ENCODE measurements at places on chromosomes 6 and 20.

- DNase-seq, result no peak
These were observed 105.2 kb downstream of the OR2B2 start for GRCh38 chr6:27806981-27807440.

GRCh38 chr6:79635232-79635543 lies 4.1 kb downstream of the SH3BGRL2 start:
- DNase-seq, result no peak

- no peak for DNase-seq
These were observed 5.5 kb downstream of the ANKEF1 start for GRCh38 chr20:10040070-10040975.

DNA sequence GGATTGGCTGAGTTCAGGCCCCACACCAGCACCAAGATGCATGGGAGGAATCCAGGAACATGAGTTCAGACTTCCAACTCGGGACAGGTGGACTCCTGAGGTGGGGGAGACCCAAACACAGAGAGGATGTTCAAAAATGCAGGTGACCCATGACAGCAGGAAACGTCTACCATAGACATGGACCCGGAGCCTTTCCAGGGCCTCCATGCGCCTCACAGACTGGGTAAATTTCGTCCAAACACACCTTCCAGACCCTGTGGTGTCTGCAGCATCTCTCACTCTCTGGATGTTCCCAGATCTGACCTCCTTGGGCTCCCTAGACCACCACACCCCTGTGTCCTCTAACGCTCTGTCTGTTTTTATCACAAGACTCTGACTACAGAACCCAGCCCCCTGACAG lies 87.7 kb downstream of the PXDC1 start:
- no peak for DNase-seq

DNA sequence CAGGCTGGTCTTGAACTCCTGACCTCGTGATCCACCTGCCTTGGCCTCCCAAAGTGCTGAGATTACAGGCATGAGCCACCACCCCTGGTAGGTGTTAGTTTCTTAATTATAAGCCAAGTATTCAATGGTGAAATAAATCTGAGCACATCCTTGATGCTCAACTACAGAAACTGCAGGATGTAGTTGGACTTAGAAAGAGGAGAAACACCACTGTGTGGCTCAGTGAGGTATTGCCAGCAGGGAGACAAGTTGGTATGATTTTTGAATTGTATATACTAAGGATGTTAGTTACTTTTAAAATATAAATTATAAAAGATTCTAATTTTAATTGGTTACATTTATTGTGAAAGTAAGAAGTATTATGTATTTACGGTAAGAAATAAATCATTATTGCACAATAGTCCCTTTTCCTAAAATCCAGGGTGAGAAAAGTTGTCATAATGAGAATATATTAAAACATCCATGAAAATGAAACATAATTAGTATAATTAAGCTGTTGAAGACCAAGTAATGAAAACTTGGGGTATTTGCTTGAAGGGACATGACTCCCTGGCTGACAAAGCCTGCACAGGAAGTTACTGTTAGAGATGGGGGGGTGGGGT lies 17.6 kb downstream of the SLC18B1 start:
- no peak for DNase-seq

DNA sequence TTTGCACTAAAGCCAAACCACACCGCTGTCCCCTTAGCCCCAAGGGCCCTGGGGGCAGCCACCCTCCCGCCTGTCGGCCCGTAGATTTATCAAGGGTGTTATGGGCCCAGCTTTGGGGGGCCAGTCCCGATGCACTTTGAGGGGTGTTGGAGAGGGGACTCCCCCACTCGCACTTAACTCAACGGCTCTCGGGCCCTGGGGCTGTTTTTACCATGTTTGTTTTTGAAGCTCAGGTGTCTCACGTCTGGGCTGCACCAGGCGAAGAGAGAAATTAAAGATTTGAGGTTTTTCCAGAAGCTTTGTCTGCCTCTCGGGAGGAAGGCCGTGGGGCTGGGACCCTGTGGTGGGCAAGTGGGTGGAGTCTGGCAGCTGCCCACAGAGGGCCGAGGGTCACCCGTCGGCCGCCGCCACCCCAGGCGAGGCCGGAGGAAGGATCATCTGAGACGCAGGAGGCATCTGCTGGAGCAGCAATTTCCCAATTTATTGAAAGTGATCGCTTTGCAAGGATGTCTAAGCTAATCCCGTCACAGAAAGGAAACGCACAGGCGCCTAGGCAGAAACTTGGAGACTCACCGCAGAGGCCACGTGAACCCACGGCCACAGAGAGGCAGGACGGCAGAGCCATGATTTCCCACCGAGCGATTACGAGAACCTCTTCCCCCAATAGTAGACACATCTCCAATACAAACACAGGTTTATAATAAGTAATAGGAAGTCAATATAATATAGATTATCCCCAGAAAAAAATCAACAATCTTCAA lies 3.8 kb downstream of the SLC2A4RG start:
- DNase-seq, result no peak

DNA sequence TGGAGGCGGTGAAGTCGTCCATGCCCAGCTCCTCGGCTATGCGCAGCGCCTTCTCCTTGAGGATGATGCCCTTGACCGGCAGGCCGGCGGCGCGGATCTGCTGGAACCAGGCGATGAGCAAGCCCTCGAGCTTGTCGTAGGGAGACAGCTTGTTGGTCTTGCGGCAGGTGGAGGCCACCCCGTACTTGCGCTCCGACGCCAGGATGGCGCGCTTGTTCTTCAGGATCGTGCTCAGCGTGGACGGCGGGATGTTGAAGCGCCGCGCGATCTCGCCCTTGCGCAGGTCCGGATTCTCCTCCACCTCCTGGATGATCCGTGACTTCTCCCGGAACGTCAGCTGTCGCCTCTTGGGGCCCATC lies 435 bp downstream of the CENPB start:
- no peak for DNase-seq

DNA sequence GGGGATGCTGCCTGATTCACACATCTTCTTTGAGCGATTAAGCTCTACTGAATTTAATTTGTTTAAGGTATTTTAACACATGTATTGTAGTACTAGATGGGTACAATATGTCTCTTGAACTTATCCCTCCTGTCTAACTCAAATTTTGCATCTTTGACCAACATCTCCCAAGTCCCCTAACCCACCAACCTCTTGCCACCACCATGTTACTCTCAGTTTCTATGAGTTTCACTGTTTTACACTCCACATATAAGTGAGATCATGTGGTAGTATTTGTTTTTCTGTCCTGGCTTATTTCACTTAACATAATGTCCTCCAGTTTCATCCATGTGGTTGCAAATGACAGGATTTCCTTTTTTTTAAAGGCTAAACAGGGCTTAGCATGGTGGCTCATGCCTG lies 38.7 kb upstream of the ENPP4 start:
- no peak for DNase-seq

DNA sequence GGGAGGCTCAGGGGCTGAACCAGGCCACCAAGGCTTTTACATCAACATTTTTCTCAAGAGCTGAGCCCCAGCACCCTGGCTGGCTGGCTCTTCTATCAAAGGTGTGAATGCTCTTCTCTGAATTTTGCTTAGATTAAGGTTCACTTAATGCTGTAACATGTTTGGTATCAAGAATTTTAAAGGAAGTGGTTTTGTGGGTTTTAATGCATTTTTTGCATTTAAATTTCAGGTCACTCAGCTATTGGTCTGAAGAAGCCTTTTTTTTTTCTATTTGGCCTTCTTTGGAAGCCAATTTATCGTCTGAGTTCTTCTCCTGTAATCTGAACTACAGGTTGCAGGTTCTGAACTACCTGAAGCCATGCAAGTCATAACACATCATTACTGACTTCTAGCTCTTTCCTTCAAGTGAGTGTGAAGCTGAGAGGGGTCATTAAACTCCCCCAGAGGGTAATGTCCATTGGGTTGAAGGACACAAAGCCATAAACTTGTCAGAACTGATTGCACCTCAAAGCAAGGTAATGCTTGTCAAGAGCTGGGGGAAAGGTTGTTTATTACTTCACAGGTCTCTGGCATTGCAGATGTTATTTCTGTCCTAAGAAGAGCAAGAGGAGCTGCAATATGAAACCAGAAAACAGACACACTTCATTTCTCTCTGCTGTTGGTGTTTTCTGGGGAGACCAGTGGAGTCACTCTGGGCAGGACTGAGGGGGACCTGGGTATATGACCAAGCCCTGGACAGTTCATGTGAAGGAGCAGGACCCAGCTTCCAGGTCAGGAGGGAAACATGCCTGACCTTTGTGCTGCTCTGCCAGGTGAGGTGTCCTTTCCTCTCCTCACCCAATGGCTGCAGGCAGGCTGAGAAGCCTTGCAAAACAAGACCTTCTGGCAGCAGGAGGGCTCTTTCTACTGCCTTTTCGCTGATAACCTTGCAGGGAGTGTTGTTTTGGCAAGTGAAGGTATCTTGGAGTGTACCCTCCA lies 26.1 kb upstream of the NEDD9 start:
- DNase-seq, result no peak

- DNase-seq, result no peak
These were observed at the start of gene SGK1 for GRCh38 chr6:134317471-134318131. SGK1 (minus strand) TSS chr6:134318112; CDS start chr6:134317460, 652 bp downstream.

DNA sequence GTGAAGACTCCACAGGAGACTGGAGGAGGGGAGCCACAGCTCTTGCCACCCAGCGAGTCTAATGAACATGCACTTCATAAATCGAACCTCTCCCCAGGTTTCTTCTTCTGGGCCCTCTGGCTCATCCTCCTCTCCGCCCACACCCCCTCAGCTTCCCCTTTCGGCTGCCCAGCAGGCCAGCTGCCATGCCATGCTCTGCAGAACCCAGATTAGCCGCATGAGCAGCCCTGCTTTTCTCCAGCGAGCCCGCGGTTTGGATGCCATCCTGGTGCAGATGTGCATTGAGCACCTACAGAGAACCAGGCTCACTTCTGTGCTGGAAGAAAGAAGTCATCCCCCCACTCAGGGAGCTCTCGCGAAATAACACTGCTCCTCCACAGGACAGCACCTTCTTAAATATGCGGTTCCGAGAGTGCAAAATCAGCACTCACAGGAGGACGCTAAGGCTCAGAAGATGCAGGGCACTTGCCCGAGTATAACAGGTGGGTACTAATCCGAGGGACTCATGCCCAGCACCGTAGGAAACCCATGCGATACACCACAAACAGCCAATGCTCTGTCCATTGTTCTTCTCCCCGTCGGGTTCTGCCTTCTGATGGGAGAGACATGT lies 143.0 kb upstream of the THBS2 start:
- DNase-seq, result no peak

DNA sequence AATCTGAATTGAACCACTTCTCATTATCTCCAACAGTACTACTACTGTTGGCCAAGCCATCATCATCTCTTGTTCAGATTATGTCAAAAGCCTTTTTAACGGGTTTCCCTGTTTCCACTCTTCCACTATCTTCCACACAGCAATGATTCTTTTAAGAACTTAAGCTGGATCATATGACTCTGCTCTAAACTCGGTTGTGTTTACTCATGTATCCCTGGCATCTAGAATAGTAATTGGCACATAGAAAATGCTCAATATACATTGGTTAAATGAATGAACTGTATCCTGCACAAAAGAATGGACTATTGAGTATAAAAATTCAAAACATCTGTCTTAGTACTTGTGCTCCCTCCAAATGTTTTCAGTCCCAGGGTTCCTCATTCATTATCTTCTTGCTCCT lies 2.8 kb upstream of the COX7A2 start:
- DNase-seq, result no peak

DNA sequence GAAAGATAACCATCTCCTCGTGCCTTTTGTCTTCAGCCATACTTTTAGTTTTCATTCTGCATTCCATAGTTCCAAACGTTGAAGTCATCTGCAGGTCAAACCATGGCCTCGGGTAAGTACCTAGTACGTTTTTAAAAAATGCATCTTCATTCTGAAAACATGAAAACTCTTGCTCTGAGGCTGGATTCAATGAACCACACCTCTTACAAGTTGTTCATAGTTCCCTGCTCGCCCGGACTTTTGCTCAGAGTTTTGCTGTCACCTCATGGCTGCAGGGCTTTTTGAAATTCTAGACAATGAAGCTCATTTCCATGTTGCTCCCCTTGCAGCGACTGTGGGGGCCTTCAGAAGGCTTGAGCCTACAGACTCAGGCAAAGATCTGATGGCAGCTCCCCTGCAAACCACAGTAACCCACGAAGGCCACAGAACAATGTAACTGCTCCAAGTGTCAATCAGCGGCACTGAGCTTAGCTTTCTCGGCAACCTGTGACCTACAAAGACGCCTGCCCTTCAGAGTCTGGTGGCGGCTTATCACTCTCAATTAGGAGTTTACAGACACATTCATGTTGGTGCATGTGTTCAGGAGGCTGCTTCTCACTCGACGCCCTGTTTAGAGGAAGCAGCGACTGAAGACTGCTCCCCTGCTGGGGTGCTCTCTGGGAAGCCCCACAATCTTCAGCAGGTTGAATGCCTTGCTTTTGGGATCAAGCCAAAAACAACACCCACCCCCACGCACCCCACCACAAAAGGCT lies 61.2 kb downstream of the FOXC1 start:
- no peak for DNase-seq

GRCh38 chr6:111723412-111723970 lies 117.8 kb upstream of the TRAF3IP2 start:
- no peak for DNase-seq

DNA sequence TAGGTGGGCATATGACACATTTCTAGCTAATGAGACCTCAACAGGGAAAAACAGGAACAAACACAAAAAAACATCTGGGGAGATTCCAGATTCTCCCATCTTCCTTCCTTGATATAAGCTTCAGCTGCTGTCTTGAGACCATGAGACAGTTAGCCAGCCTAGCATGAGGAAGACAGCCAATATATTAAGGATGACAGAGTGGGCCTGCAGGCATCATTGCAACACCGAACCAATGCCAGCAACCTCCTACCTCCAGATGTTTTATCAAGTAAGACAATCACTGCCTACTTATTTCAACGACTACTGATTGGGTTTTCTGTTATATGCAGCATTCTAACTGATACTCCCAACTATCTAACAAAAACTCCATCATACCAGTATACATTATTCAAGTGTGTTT lies 119.0 kb downstream of the ISM1 start:
- no peak for DNase-seq

GRCh38 chr20:9332791-9333479 lies 181.5 kb upstream of the LAMP5 start:
- no peak for DNase-seq

- DNase-seq, result no peak
These were observed 584.7 kb downstream of the BMP2 start for GRCh38 chr20:7352165-7352564.

- peak; percentile 26 for DNase-seq
These were observed 782 bp downstream of the TRMT11 start for GRCh38 chr6:125987026-125987617.

DNA sequence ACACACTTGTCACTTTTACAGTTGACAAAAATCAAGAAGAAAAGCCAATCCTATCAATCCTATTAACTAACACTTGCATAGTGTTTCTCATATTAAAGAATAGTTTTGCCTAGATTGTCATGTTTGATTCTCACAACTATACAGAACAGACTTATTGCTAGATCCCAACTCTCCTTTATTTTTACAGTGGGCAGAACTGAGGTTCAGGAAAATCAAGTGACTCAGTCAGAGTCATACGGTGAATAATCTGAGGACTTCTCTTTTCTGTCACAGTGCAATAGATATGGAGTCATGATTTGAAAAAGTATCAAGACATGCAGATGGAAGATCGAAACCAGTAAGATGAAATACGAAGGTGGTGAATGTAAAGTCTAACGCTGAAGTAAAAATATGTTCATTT lies 195.1 kb upstream of the CITED2 start:
- no peak for DNase-seq

GRCh38 chr20:51374961-51375360 lies 167.6 kb downstream of the NFATC2 start:
- no peak for DNase-seq

Measured in right renal pelvis (tissue), 4 donors.